ENCODE measurements at places on chromosomes 7 and 10.

DNA sequence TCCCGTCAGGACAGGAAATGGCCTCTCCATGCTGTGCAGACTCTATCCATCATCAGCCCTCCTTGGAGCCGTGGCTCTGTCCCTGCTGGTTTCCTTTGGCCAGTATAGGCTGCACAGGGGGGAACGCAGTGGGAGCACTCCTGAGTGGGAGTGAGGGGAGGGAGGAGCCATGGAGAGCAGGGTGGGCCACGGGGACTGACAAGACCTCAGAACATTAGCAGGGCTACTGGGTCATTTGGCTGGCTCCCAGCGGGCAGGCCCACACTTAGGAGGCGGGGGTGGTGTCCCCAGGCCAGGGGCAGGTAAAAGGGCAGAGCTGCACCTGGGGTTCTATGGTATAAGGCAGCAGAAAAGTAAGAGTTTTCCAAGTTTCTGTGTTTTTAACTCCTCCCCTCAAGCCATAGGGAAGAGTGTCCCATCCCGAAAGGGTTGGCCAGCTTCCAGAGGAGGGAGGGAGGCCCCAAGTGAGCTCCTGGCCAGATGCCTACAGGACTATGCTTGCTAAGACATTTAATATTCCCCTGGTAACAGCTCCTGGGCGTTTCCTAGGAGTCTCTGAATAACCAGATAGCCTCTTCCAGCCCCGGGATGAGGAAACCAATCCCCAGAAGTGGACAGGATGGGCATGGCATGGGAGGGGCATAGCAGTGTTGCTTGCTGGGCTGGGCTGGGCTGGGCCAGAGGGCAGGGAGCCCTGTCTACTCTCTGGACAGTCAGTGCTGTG lies 5.5 kb upstream of the OPN4 start:
- no peak for DNase-seq

GRCh38 chr7:27723085-27723484 lies 16.9 kb upstream of the TAX1BP1 start:
- DNase-seq: peak; percentile 34

DNA sequence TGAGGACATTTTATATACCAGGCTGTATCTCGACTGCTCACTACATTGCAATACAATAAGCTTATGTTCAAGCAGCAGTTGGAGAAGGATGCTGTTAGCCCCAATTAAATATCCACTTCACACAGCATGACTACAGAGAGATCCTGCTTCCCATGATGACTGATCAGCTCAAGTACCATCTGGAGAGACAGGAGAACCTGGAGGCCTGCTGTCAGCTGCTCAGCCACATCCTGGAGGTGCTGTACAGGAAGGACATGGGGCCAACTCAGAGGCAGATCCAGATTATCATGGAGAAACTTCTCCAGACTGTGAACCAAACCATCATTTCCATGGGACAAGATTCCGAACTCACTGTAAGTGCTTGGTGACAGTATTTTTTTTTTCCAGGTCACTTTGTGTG lies 22.5 kb downstream of the RNF133 start:
- DNase-seq: no peak

DNA sequence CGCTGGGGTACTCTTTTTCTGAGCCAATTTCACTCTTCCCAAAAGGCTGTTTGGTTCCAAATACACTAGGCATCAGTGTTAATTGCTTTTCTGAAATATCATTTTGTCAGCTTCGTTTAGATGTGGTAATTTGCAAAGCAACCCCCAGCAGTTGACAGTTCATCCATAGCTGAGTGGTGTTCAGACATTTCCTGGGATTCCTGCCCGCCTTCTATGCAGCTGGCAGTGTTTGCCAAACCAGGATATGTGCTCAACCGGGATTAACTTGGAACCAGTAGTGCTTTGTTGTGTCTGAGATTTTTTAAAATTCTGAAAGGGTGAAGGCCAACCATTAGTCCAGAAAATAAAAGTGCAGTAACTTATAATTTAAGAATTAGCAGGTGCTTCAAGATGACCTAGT lies 25.2 kb upstream of the MKLN1 start:
- no peak for DNase-seq

- DNase-seq: no peak
Measured at GRCh38 chr7:114212721-114213429, 201.7 kb upstream of the FOXP2 start.

GRCh38 chr10:24908793-24909423 lies 43.5 kb downstream of the PRTFDC1 start:
- DNase-seq: no peak

- DNase-seq: no peak
Measured at GRCh38 chr10:97898429-97898828, 48.8 kb downstream of the GOLGA7B start.

DNA sequence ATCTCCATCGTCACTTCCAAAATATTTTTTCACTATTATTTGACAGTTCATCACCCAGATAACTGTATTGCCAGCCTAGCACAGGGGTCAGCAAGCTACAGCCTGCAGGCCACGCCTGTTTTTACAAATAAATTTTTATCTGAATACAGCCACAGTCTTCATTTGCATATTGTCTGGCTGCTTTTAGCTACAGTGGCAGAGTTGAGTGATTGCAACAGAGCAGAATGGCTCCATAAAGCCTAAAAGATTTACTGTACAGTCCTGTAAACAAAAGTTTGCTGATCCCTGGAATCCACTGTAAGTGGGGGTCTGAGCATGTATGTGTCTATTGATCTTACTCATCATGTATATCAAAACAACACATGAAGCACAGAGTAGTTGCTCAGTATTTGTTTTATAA lies 45.9 kb upstream of the GNAI1 start:
- DNase-seq: no peak

GRCh38 chr7:116511552-116512519 lies 12.3 kb downstream of the CAV2 start:
- peak; percentile 23 for DNase-seq

GRCh38 chr7:47342296-47343060 lies 239.4 kb downstream of the TNS3 start:
- DNase-seq: no peak

- no peak for DNase-seq
Measured at GRCh38 chr7:113338071-113338696, 219.8 kb upstream of the SMIM30 start.

- DNase-seq: no peak
Measured at GRCh38 chr10:91925022-91925320, 1.4 kb downstream of the BTAF1 start.

- DNase-seq: no peak
Measured at GRCh38 chr10:102624751-102625645, 19.3 kb upstream of the TRIM8 start.
